ENCODE measurements at places on chromosomes 3 and 15. TPM values are rescaled to one million over a fixed set of nuclear protein-coding genes. Genes with fewer than 3 reads are reported as not detected.

The CIDEC gene
- total RNA-seq: not detected

The NIPA2 gene
- 28.3 TPM for total RNA-seq

- H3K4me1 ChIP-seq: no peaks in the 10 kb centered on the region
- H3K36me3 ChIP-seq: peaks cover 3% of the 10 kb centered on the region
- no peaks in the 10 kb centered on the region for H3K27me3 ChIP-seq
- no peak overlapping the region for H3K27ac ChIP-seq
Observed at GRCh38 chr15:93049914-93050578, 39.0 kb downstream of the RGMA start.

The NANOGP8 gene
- 1.2 TPM for total RNA-seq

- no peak overlapping the region for H3K27ac ChIP-seq
- no peaks in the 10 kb centered on the region for H3K4me1 ChIP-seq
- no peak for DNase-seq
- H3K36me3 ChIP-seq: no peaks in the 10 kb centered on the region
Observed at GRCh38 chr3:150784747-150785125, 21.8 kb upstream of the SIAH2 start.

DNA sequence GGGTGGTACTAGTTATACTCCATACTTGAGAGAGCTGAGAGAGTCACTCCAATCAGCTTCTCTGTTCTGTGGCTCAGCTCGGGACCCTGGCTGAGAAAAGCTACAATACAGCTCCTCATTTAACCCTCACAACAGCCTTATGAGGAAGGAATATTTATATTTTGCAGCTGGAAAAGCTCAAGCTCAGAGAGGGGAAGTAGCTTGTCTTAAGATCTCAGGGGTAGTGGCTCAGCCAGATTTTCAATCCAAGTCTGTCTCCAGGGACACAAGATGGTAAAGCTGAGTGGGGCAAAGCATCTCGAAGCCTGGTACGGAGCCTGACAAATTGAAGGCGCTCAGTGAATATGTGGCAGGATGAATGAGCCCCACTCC, 14.8 kb downstream of the SCAMP2 start:
- no peak overlapping the region for H3K27ac ChIP-seq
- DNase-seq: no peak
- H3K36me3 ChIP-seq: no peaks in the 10 kb centered on the region
- H3K4me1 ChIP-seq: no peaks in the 10 kb centered on the region
- no peaks in the 10 kb centered on the region for H3K27me3 ChIP-seq

DNA sequence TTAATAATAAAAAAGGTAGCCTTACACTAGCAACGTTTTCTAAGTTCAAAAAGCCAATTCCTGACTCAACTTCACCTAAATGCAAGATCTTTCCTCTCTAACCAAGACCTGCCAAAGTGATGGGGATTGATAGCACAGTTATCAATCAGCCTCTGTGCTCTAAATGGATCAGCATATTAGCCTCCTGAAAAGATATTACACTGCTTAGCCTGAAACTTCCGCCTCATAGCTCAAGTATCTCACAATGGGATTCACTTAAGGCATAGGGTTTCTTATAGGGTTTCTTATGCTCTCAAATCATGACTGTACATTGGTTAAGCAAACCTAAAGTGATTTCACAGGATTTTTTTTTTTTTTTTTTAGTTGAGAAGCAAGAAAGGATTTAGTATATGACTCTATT, 436 bp upstream of the SLC9A9 start:
- H3K4me3 ChIP-seq: peak overlapping the region; percentile 78
- no peak for DNase-seq
- H3K36me3 ChIP-seq: no peaks in the 10 kb centered on the region
- H3K27me3 ChIP-seq: no peaks in the 10 kb centered on the region
- H3K4me1 ChIP-seq: peaks cover 2% of the 10 kb centered on the region
- H3K27ac ChIP-seq: no peak overlapping the region

GRCh38 chr3:167626490-167626889, 27.3 kb downstream of the WDR49 start:
- H3K4me3 ChIP-seq: no peak overlapping the region
- H3K27me3 ChIP-seq: no peaks in the 10 kb centered on the region
- DNase-seq: no peak
- no peaks in the 10 kb centered on the region for H3K36me3 ChIP-seq
- H3K27ac ChIP-seq: no peak overlapping the region
- H3K4me1 ChIP-seq: no peaks in the 10 kb centered on the region

The NR2E3 gene
- 0.72 TPM for total RNA-seq

GRCh38 chr3:44048196-44048924, 193.3 kb upstream of the TOPAZ1 start:
- no peak overlapping the region for H3K27ac ChIP-seq
- no peaks in the 10 kb centered on the region for H3K27me3 ChIP-seq
- H3K36me3 ChIP-seq: no peaks in the 10 kb centered on the region
